ENCODE measurements at places on chromosomes 2 and 18.

- DNase-seq = no peak
Measured at GRCh38 chr2:42888321-42889245, 96.2 kb upstream of the HAAO start.

DNA sequence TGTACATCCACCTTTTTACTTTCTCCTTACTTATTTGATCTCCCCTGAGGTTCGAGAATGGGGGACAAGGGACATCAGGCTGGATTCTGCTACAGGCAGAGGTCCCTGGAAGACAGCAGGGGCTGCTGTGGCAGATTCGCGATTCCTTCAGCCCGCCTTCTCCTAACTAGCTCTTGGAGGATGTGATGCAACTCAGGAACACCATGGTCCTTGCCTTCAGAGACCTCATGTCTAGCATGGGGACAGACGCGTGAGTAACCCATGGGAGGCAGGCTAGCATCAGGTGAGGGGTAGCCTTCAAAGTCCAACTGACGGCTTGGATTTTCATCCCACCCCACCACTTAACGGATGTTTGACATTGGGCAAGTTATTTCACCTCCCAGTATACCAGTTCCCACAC is 869 bp upstream of the TCF23 start:
- DNase-seq = no peak

DNA sequence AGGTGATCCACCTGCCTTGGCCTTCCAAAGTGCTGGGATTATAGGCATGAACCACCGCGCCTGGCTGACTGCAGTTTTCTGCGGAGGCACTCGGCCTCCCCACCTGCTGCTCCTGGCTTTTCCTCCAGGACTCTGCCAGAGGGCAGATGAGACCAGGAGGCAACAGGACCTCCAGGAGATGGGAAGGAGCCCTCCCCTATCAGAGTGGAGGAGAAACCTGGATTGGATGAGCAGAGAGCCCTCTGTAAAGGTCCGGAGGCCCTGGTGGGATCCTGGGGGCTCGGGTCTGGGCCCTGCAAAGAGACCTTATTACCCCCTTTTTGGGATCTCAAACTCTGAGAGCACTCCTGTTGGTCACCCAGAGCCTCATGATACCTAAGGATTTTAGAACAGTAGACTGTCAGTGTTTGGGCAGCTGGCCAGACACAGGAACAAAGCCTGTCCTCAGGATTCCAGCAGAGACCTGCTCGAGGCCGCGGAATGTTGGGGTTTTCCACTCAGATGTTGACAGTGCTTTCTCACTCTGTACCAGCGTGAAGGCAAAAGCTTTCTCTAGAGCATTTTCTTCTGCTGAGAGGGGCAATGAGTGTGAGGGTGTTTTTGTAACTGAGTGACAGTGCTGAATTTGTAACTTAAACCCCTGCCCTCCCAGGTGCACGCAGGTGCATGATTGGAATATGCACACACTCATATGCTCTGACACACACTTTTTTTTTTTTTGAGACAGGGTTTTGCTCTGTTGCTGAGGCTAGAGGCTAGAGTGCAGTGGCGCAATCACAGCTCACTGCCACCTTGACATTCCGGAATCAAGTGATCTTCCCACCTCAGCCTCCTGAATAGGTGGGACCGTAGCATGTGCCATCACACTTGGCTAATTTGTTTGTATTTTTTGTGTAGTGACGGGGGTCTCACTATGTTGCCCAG is 48.4 kb downstream of the NPPC start:
- DNase-seq = no peak

DNA sequence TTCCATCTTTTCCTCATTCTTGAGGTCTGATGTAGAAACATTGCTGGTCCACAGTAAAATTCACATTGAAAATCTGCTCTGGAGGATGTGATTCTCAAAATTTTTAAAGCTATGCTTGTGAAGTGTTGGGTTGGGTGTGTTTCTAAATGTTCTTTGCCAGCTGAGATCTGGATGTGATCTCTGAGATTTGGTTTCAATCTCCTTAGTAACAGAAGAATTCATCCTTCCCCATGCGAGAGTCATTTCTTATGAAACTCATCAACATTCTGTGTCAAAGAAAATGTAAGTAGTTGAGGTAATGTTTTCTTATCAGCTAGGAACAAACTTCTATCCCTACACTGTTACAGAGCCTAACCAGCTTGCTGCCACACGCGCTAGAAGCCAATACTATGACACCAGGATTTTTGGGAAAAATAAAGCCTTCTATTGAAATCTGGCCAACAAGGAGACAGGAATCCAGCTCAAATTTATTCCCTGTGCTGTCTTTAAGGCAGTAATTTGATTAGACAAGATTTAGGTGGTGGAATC is 134.9 kb downstream of the PTH2R start:
- DNase-seq = no peak

GRCh38 chr2:219104107-219105035 is 43.6 kb upstream of the IHH start:
- DNase-seq = no peak

DNA sequence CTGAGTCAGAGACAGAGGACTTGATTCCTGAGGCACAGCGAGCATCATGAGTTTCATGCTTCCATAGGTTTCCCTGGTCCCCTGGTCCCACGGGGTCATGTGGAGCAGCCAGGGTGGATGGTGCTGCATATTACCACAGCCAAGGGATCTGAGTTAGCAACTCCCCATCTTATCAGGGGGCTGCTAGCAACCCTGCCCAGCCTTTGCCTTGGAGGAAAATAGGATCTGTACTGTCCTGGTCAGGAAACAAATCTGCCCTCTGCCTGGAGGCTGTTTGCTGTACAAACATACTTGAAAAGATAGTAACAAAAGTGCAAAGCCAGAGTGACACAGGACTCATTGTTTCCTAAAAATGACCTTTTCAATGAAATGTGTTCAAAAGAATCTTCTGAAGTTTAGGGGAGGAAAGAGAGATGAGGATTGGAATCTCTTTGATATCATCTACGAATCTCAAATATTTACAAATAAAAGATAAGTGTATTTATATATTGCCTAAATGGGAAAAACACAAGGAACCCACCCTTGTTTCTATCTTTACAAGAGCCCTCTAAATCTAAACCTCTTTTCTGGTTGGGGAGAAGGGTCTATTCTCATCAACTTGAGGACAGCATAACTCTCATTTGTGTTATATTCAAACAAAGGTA is 194.8 kb downstream of the CD226 start:
- DNase-seq = no peak

GRCh38 chr2:216519154-216519762 is 20.6 kb downstream of the RPL37A start:
- peak; percentile 80 for DNase-seq

DNA sequence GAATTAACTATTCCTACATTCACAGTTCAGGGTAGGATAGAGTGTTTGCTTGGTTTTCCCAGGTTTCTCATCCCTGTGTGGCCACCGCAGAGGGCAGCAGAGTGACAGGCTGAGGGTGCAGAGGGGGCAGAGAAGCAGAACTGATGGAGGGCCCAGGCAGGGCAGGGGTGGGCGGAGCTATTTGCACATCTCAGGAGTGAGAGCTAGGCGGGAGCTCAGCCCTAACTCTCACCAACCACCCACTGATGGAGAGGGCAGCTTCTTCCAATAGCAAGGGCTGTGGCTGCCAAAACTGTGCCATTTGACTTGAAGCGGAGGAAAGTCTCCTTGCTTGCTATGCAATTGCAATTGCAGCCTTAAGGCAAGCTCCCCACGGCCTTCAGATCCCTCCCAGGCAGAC is 12.0 kb upstream of the DARS1 start:
- DNase-seq = no peak

- DNase-seq = no peak
Measured at GRCh38 chr2:74325815-74326214, 17.4 kb downstream of the SLC4A5 start.

GRCh38 chr18:13300029-13300428 is 81.5 kb downstream of the LDLRAD4 start:
- DNase-seq = no peak

GRCh38 chr2:241545523-241546473 is 12.7 kb upstream of the BOK start:
- no peak for DNase-seq

DNA sequence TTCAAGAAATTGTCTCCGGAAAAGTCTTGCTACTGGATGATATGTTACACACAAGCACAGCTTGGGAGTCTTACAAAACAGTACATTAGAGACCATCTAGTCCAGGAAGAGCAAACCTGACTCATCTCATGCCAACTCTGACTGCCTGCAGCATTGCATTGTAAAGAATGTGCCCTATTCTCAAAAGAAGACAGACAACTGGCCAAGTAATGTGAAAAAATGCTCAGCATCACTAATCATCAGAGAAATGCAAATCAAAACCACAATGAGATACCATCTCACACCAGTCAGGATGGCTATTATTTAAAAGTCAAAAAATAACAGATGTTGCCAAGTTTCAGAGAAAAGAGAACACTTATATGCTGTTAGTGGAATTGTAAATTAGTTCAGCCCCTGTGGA is 42.7 kb upstream of the GORASP2 start:
- DNase-seq = no peak

DNA sequence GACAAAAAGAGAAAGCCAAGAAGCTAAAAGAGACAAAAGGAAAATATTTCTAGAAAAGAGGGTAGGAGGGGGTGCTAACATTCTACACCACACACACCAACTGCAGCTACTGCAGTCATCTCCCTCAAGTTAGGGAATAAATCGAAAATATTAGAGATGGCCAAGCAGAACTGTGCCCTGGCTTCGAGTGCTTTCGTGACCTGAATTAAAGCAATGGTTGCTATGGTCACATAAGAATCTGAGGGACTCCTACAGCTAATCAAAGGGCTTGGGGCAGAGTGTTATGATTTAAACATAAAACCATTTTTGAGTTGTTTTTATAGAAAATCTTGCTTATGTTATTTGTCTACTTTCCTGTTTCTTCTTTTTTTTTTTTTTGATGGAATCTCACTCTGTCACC is 159.6 kb upstream of the HNRNPA3 start:
- DNase-seq = no peak

DNA sequence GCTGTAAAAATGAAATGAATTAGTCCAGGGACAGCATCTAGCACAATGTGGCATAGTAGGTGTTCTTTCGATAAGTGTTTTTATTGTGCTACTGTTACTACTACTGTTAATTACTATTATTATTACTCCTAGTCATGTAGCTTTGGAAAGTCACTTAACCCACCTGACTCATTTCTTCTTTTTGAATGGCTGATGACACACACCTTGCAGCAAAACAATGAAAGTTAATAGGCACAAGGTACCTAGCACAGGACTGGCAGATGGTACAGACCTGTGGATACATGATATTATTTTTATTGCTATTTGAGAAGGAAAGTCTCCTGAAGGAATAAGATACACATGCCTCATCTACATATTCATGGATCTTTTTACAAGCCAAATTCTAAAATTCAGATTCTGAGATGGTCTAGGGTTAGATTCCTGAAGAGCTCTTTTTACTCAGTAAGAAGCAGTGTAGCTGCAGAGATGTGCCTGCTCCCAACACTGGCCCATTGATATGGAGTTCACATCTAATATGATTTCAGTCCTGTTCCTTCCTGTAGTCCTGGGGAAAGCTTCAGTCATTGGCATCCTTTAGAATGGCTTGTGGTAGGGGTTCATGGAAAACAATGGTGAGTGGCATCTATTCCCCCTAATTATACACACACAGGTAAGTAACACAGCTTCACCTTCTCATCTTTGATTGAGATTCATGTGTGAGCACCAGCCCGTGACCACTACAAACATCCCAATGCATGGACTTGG is 7.9 kb upstream of the ERMN start:
- no peak for DNase-seq

DNA sequence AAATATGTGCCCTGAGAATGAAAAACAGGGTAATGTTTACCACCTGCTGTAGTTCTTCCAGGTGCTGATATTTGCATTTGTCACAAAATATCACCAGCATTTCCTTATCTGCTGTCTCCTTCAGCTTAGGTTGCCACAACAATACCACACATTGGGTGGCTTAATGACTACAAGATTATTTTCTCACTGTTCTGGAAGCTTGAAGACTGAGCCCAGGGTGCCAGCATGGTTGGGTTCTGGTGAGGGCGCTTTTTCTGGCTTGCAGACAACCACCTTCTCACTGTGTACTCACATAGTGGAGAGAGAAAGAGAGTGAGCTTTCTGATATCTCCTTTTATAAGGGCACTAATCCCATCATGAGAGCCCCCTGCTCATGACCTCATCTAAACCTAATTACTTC is 407.5 kb upstream of the RGPD4 start:
- DNase-seq = no peak

Data from colonic mucosa (tissue), 4 donors.